Ovary (tissue), 10 donors: ENCODE measurements at places on chromosomes 4 and X. TPM values are rescaled to one million over a fixed set of nuclear protein-coding genes. Genes with fewer than 3 reads are reported as not detected.

DNA sequence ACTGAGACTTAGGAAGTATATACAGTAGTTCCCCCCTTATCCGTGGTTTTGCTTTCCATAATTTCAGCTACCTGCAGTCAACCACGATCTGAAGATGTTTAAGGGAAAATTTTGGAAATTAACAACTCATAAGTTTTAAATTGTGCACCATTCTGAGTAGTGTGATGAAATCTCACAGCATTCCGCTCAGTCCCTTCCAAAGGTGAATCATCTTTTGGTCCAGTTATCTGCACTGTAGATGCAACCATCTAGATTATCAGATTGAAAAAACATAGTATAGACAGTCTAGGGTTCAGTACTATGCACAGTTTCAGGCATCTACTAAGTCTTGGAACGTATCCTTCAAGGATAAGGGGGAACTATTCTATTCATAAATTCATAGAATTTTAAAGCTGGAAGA is 109.0 kb downstream of the ANXA3 start:
- no peak for DNase-seq

DNA sequence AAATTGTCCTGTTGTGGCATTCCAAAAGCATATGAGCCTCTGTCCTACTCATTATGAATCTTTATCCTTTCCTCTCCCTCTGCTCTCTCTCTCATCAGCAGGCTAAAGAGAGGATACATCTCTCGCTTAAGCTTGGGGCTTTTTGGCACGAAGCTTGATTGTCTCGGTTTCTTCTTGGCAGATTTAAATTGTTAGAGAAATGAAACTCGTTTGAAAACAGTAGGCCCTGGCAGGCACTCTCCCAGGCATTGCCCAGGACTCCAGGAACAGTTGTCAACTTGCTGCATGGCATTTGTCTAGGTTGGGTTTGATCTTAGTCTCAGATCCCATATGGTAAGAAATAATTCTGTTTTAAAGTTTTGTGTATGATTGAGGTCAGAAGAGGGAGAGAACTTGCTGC is 35.5 kb downstream of the NAA11 start:
- DNase-seq: no peak

DNA sequence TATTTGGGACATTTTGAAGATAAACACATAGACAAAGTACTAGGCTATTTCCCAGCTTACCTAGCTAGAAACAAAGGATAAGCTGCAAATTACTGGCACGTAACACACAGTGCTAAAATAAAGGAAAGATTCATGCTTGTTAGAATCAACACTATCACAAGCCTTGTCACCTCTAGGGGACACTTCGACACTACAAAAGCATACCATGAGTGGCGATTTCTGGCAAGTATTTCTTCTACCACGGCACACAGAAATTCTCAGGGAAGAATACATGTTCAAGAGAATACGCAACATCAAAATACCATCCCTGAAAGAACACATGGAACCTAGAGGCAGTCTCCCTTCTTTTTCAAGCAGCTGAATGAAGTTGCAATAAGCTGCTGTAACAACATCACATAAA is 5.1 kb downstream of the MECP2 start:
- no peak for DNase-seq

- no peak for DNase-seq
These were observed 14.7 kb upstream of the SEC24D start for GRCh38 chr4:118850488-118851173.

DNA sequence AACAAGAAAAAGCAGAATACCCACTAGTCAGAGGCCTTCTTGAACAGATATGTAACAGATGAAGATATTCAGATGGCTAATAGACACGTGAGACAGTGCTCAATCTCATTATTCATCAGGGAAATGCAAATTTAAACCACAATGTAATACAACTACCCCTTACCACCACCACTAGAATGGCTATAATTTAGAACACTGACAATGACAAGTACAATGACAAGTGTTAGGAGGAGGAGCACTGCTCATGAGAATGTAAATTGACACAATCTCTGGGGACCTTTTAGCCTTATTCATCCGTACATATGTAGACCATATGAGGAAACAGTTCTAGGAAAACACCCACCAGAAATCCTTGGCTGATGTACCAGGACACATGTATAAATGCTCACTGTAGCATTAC is 13.1 kb downstream of the ZNF81 start:
- no peak for DNase-seq

DNA sequence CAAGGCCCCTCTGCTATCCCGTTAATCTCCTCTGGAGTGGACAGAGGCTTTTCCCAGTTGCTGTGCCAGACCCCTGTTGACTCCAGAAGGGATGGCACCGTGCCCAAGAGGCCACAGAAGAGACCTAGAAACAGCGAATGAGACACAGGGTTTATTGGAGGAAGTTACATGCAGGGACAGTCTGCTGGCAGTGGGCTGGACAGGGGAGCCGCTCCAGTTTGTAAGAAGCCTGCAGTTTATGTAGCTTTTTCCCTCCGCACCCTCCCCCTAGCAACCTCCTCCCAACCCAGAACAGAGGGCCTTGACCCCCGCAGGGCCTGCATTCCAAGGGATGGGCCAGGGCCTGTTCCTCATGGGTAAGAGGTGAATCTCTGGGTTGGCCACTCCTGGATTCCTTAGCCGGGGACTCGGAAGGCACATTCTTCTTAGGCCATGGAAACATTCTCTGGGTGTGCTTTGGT is 216.8 kb upstream of the PSAPL1 start:
- DNase-seq: peak; percentile 84

DNA sequence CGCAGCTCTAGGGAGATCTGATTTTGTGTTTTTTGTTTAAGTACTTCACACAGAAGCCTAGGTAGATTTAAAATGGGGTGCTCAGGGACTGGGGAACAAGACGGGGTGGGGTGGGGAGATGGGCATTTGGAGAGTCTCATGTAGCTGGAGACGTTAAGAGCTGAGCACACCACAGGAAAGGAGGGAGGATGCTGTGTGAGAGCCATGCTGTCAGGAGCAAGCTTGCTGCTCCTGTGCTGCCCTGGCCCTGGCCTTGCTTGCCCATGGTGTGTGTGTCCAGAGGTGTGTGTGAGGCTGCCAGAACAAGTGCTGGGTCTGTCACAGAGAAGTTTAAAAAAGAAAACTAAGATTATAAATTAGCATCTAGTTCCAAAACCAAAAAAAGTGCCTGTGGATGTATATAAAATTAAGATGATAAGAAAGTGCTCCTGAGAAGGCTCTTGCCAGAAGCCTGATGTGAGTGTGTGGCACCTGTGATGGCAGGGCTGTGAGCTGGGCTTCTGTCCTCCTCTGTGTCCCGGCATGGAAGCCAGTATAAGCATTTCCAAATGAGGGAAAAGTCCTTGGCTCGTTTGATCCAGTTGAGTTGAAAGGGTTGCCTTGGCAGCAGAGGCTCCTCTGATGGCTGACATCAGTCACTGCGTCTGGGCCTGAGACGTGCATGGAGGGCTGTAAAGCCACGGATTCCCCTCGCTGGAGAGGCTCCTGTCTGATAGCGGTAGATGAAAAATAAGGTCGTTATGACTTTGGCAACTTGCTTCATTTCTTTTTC is 63.5 kb downstream of the NELFA start:
- no peak for DNase-seq

- DNase-seq: no peak
These were observed 169.2 kb upstream of the MAGEB18 start for GRCh38 chrX:25968920-25969319.

- DNase-seq: peak; percentile 29
These were observed 746 bp downstream of the TCEAL7 start for GRCh38 chrX:103330681-103331288.

DNA sequence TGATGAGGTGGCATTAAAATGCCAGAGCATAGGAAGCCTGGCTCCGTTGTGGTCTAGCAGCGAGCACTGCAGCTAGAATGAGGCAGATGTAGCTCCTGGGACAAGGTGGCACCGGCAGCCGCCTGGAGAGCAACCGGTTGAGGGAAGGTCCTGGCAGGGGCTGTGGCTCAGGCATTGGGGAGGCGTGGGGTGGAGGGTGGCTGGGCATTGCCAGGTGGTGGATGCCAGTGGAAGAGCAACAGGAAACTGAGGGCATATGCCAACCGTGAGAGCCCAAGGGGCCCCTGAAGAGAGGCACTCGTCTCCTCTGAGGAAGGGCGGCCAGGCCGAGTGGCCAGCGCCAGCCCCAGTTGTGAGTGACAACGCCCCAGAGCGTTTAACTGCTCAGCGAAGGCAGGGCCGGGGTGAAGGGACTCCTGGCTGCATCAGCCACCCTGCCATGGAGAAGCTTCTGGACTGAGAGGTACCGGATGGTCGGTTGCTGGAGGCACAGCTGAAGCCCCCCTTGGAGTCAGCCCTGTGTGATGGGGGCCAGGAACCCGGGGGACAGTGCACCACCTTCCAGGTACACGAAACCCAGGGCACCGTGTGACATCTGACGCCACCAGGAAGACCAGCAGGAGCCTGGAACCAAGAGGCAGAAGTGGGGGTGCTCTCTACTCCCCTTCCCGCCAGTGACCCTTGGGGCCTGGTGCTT is 13.2 kb upstream of the PDE6B start:
- DNase-seq: no peak

DNA sequence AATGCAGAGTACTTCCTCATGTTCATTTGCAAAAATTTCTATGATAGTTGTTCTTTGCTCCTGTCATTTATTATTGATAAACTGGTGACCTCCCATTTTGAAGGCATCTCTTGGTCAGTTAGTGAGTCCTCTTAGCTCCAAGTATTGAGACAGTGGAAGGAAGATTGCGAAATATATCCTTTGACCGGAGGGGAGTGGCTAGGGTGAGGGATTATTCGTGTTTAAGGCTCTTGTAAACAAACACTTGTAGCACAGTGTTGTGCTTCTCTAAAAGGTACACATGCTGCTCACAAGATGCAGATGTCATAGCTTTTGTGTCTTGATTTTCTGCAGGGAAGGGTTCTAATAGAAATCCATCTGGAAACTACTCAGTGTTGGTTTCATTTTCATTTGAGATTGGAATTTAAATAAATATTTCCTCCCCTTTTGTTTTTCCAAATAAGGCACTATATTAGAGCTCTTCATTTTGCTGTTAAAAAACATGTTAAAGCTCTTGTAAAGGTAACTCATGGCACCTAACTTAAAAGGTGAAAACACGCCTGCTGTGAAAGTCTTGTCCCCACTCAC is 21.8 kb downstream of the TXLNG start:
- DNase-seq: no peak

GRCh38 chr4:93317057-93317456 is 511.5 kb upstream of the ATOH1 start:
- DNase-seq: no peak

GRCh38 chr4:152160225-152160800 is 375.6 kb downstream of the FBXW7 start:
- DNase-seq: no peak

- DNase-seq: no peak
These were observed 11.5 kb downstream of the LARP7 start for GRCh38 chr4:112648263-112649054.

GRCh38 chrX:115978068-115978467 is 192.5 kb upstream of the AGTR2 start:
- DNase-seq: no peak

DNA sequence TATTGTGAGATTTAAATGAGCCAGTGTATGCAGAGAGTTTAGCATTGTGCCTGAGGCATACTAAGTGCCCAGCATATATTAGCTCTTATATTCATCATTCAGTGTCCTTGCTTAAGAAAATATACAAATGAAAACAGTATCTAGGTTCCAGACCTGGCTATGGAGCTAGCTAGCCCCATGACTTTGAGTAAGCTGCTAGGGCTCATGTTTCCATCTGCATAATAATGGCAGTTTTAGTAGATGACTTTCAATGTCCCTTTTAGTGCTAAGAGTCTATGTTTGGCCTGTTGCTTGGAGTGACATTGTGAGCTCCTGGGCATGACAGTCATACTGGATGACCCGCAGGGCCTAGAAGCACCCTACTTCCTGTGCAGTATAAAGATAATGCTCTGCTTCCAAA is 435.3 kb downstream of the ZIC3 start:
- DNase-seq: no peak

GRCh38 chr4:41611124-41611838 is 73.3 kb downstream of the LIMCH1 start:
- no peak for DNase-seq

DNA sequence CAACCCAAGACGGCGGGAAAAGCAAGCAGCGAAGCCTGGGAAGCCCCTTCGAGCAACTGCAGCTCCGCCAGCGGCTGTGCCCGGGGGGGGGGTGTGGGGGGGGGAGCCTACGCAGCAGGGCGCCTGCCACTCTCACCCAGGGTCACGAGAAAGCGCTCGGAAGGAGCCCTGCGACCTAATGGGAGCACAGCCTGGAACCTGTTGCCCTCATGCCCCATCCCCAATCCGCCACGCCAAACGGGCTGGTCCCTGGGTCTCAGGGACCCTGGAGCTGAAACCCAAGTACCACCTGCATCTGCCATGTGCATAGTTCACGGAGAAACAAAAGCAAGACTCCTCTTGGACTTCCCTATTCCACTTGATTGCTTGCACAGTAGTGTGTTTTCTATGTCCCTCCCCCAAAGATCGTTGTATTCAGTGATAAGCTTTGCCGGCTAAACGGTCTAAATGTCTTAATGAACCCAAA is 359 bp upstream of the GAB3 start:
- DNase-seq: no peak

DNA sequence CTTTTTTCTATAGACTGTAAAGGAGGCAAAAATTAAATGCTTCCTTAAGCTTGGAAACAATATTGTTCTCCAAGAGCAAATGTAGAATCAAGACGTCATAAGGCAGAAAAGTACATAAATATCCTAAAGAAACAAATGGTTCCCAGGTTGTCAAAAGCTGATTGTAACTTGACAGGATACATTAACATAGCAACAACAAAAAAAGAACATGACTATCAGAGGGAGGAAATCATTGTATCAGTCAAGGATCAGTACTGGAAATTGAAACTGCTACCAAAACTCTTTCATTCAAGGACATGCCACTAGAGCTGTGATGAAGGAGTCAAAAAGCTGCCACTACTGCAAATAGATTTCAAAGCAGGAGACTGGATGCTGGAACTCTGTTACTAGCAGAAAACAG is 168.3 kb downstream of the BTC start:
- no peak for DNase-seq

GRCh38 chrX:151543706-151544105 is 19.8 kb upstream of the PASD1 start:
- no peak for DNase-seq

- DNase-seq: peak; percentile 66
These were observed 35.9 kb upstream of the GRPEL1 start for GRCh38 chr4:7103607-7104365.

DNA sequence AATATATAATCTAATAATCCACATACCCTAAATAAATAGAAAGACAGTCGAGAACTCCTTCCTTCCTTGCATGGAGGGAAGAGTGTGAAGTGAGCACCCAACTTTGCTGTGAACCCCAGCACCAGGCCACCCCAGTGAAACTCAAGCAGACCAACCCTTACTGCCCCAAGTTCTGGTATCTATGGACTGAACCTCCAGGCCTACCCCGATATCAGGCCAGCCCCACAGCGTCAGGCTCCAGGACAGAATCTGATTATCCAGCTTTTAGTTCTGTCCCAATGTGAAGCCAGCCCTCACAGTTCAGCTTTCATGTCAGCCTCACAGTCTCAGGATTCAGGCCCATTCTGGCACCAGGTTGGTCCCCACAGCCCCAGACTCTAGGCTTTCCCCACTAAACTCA is 1617.2 kb upstream of the AGA start:
- no peak for DNase-seq

Gene TLL1
- polyA plus RNA-seq: 2.4 TPM

Gene HSPA4L
- polyA plus RNA-seq: 0.63 TPM

Gene DRD5
- polyA plus RNA-seq: not detected

Gene NXF2
- polyA plus RNA-seq: not detected

Gene USP9X
- polyA plus RNA-seq: 14.2 TPM

Gene PPP1R2C
- not detected for polyA plus RNA-seq

Gene HMGN5
- 21.2 TPM for polyA plus RNA-seq

Gene NRK
- polyA plus RNA-seq: 22.3 TPM

Gene GPR50
- not detected for polyA plus RNA-seq

Gene USP17L29
- polyA plus RNA-seq: not detected
